Hepatocyte (in vitro differentiated cells): ENCODE measurements at places on chromosomes 2 and 18. TPM values are rescaled to one million over a fixed set of nuclear protein-coding genes. Genes with fewer than 3 reads are reported as not detected.

GRCh38 chr2:3704692-3705091 is 1.3 kb downstream of the DCDC2C start:
- no peak for DNase-seq
- no peaks in the 10 kb centered on the region for H3K36me3 ChIP-seq
- no peak overlapping the region for H3K4me3 ChIP-seq
- H3K27ac ChIP-seq: no peak overlapping the region

- no peak overlapping the region for H3K4me3 ChIP-seq
- H3K27me3 ChIP-seq: no peaks in the 10 kb centered on the region
- DNase-seq: no peak
- no peak overlapping the region for H3K27ac ChIP-seq
- H3K36me3 ChIP-seq: no peaks in the 10 kb centered on the region
These were observed 195.4 kb upstream of the SIX3 start for GRCh38 chr2:44745922-44746766.

The OSBPL6 gene
- 3.0 and 3.9 TPM in 2 replicates for total RNA-seq

GRCh38 chr18:47345291-47345690 is 93.8 kb upstream of the SKOR2 start:
- no peak overlapping the region for H3K27ac ChIP-seq
- H3K4me1 ChIP-seq: no peaks in the 10 kb centered on the region
- DNase-seq: no peak
- H3K36me3 ChIP-seq: no peaks in the 10 kb centered on the region
- no peak overlapping the region for H3K4me3 ChIP-seq
